ENCODE measurements at places on chromosomes 11 and 22.

DNA sequence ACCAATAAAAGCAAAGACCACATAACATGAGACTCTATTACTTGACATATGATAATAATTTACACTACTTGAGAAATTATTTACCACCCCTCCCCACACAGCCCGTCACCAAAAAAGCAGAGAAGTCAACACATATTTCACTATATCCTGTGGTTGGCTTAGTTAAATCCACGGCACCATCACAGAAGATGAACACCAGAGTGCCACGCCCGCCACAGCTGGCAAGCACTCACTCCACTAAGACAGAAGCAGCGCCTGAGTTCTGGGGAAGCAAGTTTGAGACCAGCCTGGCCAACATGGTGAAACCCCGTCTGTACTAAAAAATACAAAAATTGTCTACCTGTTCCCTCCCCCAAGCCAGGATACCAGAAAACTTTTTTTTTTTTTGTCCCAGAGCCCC is 53.1 kb downstream of the PACSIN2 start:
- DNase-seq: no peak

- DNase-seq: no peak
These were observed 477.7 kb upstream of the CADM1 start for GRCh38 chr11:115981814-115982471.

GRCh38 chr22:41302811-41303210 is 1.5 kb downstream of the ZC3H7B start:
- DNase-seq: no peak

DNA sequence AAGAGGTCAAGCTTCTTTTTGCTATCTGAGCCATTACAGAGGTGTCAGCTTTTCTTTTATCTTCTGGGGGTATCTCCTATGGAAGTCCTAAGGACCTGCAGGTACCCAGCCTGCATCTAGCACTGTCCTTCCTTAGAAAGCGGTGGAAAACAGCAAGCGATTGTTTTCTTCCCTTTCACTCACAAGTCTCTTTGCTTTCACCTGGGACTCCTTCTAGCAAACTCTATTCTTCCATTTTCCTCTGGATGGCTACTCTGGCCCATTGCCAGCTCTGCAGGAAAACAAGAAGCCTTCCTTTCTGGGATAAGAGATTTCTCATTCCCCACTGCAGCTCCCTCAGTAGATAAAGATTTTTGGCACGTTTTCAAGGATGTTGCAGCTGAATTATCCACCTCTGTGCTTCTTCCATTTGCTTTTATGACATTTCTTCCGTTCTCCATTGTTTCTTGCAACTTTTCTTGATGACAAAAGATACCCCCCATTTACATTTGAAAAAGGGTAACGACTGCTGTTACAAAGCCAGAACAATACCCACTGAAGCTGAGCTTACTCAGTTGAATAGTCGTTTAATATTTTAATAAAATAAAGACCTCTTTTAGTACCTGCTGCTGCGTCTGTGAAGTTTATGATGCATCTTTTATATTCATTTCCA is 40.2 kb upstream of the BDNF start:
- DNase-seq: no peak

DNA sequence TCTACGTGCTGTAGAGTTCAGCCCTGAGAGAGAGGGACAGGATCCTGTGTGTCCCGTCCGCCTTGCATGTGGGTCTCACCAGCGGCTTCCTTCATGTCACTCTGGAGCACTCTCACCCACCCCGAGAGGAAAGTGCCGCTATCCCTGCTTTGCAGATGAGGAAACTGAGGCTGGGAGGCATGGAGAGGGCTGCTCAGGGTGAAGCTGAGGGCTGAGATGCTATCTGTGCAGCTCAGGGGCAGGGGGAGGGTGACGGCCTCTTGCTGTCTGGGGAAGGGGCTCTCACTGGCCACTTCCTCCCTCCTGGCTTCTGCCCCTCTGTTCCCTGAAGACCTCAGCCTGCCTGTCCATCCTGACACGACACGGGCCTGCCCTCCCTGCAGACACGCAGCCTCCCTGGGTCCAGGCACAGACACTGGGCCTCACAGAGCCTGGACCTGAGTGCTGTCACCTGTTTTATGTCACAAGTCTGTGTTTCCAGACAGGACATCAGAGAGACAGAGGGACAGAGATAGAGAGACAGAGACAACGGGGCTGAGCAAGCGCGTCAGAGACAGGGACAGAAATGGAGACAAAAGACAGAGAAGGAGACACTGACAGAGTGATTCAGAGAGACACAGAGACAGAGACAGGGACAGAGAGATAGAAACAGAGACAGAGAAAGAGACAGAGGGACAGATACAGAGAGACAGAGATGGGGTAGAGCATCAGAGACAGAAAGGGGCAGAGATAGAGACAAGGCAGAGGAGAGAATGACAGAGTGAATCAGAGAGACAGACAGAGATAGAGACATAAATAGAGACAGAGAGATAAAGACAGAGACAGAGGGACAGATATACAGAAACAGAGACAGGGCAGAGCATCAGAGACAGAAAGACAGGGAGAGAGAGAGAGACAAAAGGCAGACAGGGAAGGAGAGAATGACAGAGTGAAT is 53.1 kb downstream of the MCM5 start:
- no peak for DNase-seq

DNA sequence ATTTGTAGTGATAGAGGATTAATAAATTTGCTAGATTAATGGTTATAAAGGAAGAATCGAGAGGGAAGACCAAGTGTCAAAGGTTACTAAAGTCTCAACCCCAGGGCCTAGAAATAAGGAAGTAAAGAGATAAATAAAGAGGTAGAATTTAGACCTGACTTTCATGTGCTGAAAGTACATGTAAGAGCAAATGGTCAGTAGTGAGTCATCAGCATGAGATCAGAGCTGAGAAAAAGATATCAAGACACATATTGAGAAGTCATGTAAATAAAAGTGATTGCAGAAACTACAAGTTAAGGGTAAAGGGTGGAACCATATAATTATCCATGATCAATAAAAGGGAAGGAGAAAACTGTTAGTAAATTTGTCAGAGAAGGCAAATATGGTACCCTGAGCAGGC is 1.4 kb upstream of the OR8B8 start:
- DNase-seq: no peak
